ENCODE measurements at places on chromosomes 5 and 9.

DNA sequence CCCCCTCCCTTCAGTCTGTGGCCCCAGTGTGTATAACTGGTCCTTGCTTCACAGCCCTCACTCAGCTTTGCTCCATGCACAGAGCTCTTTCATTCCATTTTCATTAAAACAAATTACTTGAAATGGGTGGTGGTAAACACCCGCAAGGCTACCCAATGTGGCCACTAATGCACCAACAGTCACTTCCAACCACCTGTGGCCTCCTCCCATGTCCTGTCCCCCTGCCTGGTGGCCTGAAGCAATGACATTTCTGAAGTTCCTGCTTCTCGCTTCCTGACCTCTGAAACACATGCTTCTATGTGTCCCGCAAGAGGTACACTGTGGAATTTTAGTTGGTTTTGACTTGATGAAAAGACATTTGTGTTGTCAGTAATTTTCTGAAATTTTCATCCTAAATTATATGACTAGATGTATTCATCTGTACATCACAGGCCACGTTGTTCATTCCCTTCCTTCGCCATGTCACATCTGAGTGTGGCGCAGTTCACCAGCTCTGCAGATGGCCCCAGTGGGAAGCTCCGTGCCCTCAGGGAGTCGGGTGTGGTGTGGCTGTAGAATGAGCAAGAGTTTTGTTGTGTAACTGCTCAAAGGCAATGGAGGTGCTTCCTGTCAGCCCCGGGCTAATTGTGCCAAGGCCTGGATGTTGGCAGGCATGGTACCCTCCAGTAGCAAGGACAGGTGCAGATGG, 9.6 kb downstream of the ROPN1L start:
- no peak for DNase-seq

- DNase-seq = no peak
Observed at GRCh38 chr5:128632264-128632663, 94.2 kb upstream of the FBN2 start.

DNA sequence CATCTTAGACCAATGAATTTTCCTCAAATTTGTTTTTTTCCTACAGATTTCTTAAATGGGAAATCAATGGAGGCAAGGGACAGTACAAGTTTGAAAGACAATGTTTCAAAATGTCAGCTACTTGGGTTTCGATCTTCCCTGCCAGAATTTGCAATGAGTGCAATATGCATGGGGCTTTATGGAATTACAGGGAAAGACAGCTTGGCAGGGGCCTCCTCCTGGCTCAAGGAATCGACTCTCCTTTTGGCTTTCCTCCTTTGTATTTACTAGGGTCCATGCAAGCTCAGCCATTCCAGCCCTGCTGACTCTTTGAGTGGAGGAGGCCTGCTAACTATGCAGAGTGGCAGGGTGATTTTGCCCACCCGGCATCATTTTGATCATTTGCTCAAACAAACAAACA, 63.2 kb downstream of the MED27 start:
- no peak for DNase-seq

- no peak for DNase-seq
Observed at GRCh38 chr9:17453751-17454150, 125.1 kb upstream of the SH3GL2 start.

- no peak for DNase-seq
Observed at GRCh38 chr9:109372246-109372645, 51.4 kb upstream of the EPB41L4B start.

GRCh38 chr5:97121848-97122247, 20.6 kb downstream of the LIX1 start:
- DNase-seq = no peak

GRCh38 chr5:144139586-144139985, 30.9 kb downstream of the YIPF5 start:
- no peak for DNase-seq

DNA sequence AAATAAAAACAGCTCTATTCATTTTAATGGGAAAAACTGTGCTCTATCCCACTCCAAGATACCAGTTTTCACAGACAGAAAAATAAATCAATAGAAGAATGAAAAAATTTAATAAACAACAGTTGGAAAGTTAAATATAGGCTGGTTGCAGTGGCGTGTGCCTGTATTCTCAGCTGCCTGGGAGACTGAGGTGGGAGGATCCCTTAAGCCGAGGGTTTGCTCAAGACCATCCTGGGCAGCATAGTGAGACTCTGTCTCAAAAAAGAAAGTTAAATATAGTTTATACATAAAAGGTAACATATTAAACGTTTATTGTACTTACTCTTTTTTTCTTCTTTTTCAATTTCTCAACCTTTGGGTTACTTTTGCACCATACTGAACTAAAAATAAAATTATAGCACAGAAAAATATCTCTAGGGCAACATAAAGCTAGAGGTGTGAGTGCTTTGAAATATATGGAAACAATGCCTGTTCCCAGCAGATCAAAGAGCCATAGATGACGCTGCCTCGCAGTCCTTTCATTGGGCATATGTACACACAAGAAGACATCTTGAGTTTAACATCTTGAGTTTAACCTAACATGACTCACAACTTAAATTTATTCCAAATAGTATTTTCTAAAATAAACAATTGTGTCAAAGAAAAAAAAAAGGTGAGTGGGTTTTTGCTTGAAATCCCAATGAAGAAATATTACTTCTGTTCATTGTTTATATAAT, 25.7 kb upstream of the KLF9 start:
- DNase-seq = no peak

DNA sequence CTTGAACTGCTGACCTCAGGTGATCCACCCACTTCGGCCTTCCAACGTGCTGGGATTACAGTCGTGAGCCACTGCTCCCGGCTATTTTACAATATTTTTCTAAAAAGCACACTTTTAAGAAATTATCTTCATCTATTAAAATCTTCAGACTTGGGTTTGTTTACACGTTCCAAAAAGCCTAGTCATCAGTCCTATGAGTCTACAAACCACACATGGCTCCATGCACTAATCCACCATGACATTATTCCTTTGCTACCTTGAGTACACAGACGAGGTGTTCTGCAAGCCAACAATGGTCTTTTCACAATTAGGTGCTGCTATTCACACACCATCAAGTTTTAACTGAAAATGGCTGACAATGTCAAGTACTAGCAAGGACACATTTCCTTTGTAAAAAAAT, 41.0 kb downstream of the TRPM6 start:
- DNase-seq = no peak

- DNase-seq = no peak
Observed at GRCh38 chr9:100485196-100485595, 12.2 kb downstream of the TMEFF1 start.

GRCh38 chr5:8382456-8382855, 513.5 kb downstream of the MTRR start:
- no peak for DNase-seq

DNA sequence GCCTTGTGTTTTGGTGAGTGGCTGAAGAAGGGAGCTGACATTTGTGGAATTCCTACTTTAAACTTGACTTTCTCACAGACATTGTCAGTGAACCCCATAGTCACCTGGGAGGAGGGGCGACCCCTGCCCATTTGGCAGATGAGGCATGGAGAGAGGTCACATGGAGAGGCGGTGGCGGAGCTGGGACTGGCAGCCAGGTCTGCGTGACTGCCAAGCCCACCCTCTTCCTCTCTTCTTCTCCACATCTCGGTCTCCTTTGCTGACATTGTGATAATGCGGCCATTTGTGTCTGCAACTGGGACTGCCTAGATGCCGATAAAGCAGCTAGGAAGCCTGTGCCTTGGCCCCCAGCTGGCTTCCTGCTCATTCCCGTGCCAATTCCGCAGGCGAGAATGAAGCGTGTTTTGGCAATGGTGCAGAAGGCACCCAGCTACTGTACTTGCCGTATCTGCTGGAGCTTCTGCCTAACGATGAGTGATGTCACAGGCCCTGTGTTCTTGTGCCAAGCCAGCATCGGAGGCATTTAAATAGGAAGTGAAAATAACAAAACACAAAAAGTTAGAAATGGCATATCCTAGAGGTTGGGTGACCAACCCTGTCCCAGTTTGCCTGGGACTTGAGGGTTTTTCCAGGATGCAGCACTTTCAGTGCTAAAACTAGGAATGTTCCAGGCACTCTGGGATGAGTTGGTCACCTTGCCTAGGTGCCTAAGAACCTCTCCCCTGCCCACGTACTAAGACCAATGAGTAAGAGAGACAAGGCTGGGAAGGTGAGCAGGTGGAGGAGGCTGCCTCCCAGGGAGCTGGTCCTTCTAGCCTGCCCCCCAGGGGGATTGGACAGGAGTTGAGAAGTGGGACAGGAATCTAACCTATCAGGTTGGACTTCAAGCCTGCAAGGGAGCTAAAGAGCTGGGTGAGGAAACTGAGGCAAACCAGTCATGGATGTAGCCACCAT, 23.6 kb downstream of the OLFML2A start:
- DNase-seq = no peak

DNA sequence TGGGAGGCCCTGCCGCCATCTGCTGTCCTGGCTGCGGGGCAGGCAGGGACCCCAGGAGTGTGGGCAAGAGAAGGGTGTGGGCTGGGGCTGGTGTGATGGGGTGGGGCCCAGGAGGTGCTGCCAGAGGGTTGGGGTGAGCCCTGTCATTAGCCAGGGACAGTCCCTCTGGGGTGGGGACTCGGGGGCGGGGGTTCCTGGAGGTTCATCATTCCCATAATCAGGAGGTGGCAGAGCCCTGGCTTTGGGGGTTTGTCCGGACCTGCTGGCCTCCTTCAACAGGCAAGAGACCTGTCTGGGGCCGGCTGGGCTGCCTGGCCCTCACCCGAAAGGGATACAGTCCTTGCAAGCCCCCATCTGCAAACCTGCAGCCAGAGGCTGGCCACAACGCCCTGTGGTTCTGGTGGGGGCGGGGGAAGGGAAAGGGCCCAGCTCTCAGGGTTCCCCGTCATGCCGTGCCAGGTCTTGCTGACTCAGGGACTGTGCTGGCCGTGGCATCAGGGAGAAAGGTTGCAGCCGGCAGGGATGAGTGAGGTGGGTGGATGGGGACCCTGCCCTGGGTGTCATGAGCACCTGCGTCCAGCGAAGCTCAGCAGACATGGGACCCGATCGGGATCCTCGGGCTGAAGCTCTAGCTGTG, 65.2 kb downstream of the MRPL36 start:
- no peak for DNase-seq

GRCh38 chr5:146640285-146640896, 124.4 kb upstream of the GPR151 start:
- DNase-seq = no peak

- DNase-seq = no peak
Observed at GRCh38 chr9:69060766-69061165, 25.2 kb downstream of the FXN start.

DNA sequence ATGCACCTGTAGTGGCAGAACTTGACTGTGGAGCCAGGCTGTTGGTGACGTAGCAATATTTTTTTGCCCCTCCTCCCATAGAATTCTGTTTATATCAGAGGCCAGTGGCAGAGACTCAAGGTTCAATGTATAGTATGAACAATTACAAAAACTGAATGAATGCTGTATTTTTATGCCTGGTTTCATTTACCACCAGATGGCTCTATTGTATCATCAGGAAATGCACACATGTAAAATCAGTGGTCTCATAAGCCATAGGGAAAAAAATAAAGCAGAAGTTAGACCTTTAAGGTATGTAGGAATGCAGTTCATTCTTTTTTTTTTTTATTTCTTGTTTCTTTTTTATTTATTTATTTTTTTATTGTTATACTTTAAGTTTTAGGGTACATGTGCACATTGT, 43.6 kb downstream of the CCDC192 start:
- no peak for DNase-seq

- no peak for DNase-seq
Observed at GRCh38 chr5:74337984-74338310, 302.6 kb downstream of the ENC1 start.
